Right ventricle myocardium superior (tissue), 1 donor: ENCODE measurements at places on chromosomes 13 and 19. TPM values are rescaled to one million over a fixed set of nuclear protein-coding genes. Genes with fewer than 3 reads are reported as not detected.
A peak's percentile ranks its signal among the peaks of the same experiment; 100 is the strongest.

DNA sequence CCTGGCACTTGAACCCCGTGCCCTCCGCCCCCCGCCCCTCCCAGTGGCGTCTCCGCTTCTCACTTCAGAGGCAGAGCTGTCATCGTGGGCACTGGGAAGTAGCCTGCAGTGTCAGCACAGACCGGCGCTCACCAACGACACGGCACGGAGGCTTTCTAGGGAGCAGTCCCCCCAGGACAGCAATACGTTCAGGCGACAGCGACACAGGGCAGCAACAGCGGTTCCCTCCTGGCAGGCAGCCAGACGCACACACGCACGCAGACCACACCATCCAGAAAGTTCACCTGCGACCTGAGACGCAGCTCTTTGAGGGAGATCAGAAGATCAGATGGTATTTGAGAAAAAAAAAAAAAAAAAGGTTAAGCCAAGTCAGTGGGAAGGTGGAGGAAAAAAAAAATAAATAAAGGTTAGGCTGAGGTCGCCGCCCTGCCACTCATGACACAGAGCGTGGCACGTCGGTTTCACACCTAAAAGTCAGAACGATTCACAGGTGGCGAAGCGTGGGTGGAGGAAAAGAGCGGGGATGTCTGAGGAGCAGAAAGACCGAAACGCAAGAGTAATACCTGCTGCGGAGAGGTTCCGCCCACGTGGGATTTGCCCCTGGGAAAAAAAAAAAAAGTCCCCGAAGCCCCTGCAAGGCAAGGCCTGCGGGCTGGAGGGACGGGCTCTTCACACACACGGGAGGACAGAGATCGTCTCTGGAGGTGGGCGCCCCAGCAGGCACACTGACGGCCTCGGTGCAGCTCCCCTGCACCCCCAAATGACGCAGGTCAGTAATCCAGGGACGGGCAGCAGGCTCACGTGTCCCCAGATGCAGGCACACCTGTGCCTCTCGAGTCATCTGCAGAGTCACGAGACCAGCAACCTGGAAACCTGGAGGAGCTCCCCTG lies 94.5 kb downstream of the GNG7 start:
- peak; percentile 52 for DNase-seq

GRCh38 chr19:3683405-3684053 lies 16.7 kb downstream of the PIP5K1C start:
- DNase-seq: no peak

DNA sequence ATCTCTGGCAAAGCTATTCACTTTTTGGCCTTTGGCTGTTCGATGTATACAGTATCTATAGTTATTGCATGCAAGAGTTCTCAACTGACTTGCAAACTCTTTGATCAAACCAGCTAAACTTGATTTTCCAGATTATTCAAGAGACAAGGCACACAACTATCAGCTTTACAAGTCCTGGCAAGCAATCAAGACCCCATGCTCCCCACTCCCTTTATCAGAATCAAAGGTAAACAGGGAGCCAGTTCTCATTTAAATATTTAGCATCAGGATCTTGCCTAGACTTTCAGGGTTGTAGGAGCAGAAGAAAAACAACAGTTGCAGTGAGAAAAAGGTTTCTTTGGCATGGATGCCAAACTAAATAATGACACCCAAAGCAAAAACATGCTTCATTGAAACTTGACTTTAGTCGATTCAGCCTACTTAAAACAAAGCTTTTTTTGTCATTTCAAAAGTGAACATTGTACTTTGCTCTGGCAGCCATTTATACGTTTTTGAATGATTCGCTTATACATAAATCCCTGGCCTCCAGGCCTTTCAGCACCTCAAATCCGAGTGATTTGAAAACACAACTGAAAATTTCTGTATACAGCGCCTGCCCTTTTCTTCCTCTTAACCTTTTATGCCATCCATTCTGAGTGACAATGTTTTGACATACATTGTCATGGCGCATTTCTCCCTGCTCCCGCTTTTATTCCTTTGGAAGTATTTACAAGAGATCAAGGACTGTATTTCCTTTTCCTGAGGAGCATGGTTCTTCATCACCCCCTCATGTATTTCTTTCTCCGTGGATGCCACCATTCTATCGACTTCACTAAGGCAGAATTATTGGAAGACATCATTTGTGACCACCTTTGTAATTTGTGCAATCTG lies 340.8 kb downstream of the KLF5 start:
- DNase-seq: no peak

CCDC8 gene
- 28.1 TPM for total RNA-seq

NALCN gene
- 8.2 TPM for total RNA-seq

TEX29 gene
- not detected for total RNA-seq

CBARP gene
- 1.1 TPM for total RNA-seq

DNA sequence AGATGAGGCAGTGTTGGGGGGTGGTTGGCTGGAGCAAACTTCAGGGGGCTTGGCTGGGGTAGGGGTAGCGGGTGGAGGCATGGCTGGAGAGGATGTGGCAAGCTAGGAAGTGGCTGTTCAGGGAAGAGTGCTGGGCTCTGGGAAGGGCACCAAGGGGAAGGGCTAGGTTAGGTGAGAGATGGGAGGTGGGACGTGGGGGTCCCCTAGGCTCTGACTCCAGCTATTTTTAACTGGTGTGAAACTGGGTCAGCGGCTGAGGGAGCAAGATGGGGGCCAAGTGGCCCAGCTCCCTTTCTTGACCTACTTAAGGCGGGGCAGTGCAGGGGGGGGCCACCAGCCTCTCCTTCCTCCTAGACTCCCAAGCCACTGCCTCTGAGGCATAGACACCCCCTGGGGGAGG lies 7.3 kb downstream of the KCNC3 start:
- DNase-seq: no peak

- DNase-seq: no peak
Observed at GRCh38 chr19:28501976-28502375, 711.0 kb downstream of the UQCRFS1 start.

- DNase-seq: peak; percentile 87
Observed at GRCh38 chr19:18742838-18743783, 48.0 kb downstream of the COMP start.

GRCh38 chr13:51684076-51684475 lies 99.8 kb downstream of the WDFY2 start:
- no peak for DNase-seq

SPRY2 gene
- total RNA-seq: 35.8 TPM

GRCh38 chr13:42638886-42639285 lies 64.9 kb downstream of the TNFSF11 start:
- no peak for DNase-seq

DNA sequence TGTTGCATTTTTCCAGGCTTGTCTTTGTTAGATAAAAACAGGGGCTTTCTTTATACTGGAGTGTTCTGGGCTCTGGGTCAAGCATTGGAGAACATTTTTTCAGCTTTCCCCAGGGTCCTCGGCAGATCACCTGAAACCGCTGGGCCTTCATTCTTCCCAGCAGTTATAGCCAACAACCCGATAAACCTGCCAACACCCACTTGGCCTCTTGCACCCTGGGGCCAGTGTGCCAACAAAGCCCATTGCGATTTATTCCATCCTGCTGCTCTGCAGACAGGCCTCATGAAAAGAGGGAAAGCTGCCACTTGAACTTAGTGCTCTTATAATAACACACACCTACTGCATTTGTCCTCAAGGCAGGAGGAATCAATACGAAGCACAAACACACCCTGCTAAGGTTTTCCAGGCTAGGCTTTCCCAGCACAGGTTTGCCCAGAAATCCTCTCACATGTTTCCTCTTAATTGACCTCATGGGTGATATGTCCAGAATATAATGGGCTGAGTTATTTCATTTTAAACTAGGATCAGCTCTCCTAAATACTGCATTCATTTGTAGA lies 669.3 kb downstream of the LIG4 start:
- DNase-seq: no peak

NAA16 gene
- 7.0 TPM for total RNA-seq

LGALS14 gene
- not detected for total RNA-seq

DNA sequence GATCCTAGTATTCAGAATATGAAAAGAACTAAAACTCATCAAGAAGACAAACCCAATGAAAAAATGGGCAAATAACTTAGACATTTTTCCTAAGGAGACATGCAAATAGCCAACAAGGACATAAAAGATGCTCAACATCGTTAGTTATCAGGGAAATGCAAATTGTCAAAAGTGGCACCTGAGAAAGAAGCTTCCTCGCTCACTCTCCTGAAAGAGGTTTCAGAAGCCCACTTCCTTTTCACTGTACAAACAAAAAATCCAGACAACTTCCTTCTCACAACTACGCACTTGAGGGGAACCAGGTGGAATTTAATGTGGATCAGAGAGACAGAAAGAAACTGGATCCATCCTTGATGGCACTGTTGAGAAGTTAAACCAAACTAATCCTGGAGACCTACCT lies 41.5 kb downstream of the KLF12 start:
- DNase-seq: no peak

CLEC17A gene
- total RNA-seq: not detected

- DNase-seq: no peak
Observed at GRCh38 chr19:51693260-51693659, at the start of gene SPACA6. SPACA6 (plus strand) TSS chr19:51693330; CDS start chr19:51693527, 197 bp downstream.

ATP8A2 gene
- 0.05 TPM for total RNA-seq

C2CD4C gene
- total RNA-seq: 1.7 TPM

GRCh38 chr13:103961129-103961528 lies 894.9 kb upstream of the SLC10A2 start:
- DNase-seq: no peak

- DNase-seq: no peak
Observed at GRCh38 chr19:55092423-55093318, 17.0 kb downstream of the EPS8L1 start.

IL11 gene
- not detected for total RNA-seq

GRCh38 chr13:25847635-25848626 lies 203.9 kb downstream of the SHISA2 start:
- no peak for DNase-seq

DNA sequence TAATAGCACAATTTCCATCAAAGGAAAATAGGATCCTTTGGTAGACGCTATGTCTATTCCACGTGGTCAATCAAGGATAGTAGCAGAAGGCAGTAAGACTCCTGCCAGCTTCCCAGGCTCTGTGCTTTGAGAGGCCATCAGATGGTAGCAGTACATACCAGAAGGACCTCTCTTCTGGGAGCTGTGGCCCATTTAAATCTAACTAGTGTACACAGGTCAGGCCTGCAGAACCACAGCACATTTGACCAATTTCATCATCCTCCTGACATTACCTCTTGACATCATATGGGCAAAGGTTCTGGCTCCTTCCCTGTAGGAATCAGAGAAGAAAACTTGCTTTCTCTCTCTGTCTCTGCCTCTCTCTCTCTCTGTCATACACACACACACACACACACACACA lies 229.6 kb upstream of the HTR2A start:
- no peak for DNase-seq

GRCh38 chr19:7492558-7492957 lies 3.7 kb upstream of the PEX11G start:
- no peak for DNase-seq

DNA sequence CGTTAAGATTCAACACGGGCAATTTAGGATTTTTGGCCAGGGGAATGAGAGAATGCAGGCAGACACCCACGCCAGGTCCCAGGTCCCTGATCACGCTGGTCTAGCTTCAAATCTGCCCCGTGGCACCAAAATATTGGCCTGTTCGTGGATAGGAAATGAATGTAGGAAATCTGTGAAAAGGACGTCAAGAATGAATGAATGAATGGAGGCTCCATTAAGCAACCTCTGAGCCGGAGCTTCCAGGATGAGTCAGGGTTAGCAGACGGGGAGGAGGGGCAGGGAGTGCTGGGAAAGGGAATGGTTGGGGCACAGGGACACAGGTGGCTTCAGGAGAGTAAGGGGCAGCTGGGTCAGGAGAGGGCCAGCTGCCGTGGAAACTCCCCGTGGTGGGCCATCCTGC lies 4.2 kb downstream of the SULT2B1 start:
- DNase-seq: no peak

FLT1 gene
- total RNA-seq: 42.0 TPM

RGCC gene
- 33.2 TPM for total RNA-seq

CYP4F2 gene
- total RNA-seq: not detected

DNA sequence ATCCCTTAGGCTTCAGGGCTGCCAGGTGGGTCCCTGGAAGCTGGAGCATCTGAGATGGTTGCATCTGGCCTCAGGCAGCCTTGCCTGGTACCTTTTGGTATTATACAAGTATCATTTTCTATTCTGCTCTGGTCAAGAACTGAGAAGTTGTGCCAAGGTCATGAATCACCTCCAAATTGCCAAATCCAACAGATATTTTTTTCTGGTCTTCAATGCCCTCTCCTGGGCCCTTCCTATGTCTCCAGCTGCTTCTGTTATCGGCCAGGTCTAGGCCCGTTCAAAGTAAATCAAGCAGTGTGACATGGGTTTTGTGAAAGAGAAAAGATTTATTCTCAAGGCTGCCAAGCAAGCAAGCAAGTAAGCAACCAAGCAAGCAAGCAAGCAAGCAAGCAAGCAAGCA lies 271.1 kb upstream of the MAB21L1 start:
- no peak for DNase-seq
